ENCODE measurements at places on chromosomes 7 and 10.

GRCh38 chr7:6615723-6616555 is 529 bp downstream of the ZNF853 start:
- peak; percentile 6 for DNase-seq

DNA sequence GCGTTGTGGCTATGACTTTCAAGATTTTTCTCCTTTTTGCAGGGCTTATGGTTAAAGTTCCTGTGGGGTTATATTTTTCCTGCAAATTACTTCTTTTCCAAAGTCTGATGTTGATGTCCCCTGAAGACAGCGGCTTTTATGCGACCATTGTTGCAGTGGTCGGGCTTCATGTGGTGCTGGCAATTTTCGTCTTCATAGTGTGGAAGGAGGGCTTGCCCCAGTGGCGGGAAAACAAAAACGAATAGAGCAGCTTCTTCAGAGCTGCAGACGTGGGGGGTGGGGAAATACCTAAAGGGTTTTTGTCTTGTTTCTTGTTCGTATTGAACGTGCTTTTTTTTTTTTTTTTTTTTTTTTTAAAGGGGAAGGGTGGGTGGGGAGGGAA is 53.8 kb downstream of the MCMBP start:
- DNase-seq, result no peak

DNA sequence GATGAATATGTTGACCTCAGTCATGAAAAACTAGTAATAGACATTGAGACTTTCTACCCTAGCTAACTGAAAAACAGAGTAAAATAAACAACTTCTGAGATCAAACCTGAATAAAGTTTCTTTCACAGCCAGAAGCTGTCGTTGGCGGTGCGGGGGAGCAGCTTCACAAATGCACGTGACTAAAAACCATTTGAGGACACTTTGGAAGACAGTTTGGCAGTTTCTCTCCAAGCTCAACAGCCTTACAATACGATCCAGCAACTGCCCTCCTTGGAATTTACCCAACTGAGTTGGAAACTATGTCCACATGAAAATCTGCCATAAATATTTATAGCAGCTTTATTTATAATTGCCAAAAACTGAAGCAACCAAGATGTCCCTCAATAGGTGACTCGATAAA is 63.1 kb downstream of the CYTH3 start:
- no peak for DNase-seq

GRCh38 chr10:110013630-110014293 is 6.0 kb downstream of the ADD3 start:
- no peak for DNase-seq

GRCh38 chr7:132276976-132277725 is 299.1 kb downstream of the PLXNA4 start:
- DNase-seq, result no peak

DNA sequence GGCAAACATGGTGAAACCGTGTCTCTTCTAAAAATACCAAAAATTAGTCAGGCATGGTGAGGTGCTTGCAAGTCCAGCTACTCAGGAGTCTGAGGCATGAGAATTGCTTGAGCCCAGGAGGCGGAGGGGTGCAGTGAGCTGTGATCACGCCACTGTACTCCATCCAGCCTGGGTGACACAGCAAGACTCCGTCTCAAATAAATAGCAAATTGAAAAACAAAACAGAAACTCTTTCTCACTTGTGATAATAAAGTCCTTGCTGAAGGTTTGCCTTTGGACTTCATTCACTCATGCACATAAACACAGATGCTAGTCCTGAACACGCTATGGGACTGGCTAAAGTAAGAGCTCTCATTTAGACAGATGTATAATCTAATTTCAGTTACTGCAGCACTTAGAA is 37.6 kb downstream of the ANK3 start:
- DNase-seq, result no peak

DNA sequence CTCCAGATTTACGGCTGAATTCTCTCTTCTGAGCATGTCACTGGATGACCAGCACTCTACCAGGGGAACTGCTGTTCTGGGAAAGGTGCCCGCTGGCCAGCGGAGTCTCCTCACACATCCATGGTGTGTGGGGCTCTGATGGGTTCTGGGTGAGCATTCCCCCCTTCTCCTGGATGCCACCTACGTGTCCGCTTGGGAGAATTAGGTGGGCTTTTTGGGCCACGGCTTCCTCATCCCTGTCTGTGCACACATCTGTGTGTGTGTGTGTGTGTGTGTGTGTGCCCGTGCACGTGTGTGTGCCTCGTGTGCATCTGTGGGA is 163.0 kb downstream of the DNAJB6 start:
- DNase-seq, result no peak

DNA sequence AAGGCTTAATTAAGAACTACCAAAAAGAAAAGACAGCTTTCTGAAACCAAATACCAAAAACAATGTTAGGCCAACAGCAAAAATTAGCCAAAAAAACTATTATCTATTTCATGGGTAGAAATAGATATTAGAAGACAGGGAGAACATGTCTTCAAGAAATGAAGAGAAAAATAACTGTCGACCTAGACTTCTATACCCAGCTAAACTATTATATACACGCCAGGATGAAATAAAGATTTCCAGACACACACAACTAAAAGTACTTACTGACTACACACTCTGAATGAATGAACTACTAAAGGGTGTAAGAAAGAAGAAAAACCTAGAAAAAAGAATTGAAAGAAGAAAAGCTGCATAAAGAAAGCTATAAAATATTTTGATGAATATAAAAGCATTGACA is 11.5 kb upstream of the CDHR3 start:
- DNase-seq, result no peak

DNA sequence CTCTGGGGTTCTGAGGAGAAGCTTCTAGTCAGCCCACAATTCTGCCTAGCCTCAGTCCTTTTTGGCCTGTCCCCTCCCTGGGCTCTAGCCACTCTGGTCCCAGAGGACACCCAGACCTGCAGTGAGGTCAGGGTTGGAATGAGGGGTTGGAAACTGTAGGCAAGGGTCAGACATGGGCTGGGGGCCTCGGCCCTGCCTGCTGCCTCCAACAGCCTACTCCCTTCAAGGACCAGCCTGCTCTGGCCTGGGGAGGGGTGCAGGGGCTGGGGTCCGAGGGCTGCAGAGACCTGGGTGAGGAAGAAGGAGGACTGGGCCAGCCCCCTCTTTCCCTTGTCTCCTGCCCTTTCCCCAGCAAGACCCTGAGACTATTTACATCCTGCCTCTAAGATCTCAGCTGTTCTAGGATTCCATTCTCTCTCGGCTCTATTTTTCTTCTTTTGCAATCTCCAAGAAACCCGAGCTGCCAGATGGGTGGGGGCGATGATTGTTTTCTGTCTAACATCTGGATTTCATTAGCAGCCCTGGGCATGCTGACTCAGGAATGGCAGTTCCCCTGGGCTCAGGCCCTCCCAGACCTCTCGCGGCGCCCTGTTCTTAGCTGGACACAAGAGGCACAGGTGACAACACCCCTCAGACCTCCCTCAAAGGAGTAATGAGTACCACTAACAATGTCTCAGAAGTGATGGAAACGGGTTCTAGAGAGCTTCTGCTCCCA is 23.1 kb downstream of the ZCCHC24 start:
- DNase-seq, result no peak

GRCh38 chr7:144588559-144589051 is 185.1 kb upstream of the NOBOX start:
- DNase-seq, result no peak

GRCh38 chr10:36089790-36090440 is 447.8 kb upstream of the FZD8 start:
- DNase-seq, result no peak

GRCh38 chr10:96440361-96441292 is 73.1 kb downstream of the TLL2 start:
- no peak for DNase-seq

GRCh38 chr10:20228729-20229128 is 412.5 kb downstream of the PLXDC2 start:
- no peak for DNase-seq

GRCh38 chr7:149880638-149881311 is 7.0 kb downstream of the ATP6V0E2 start:
- peak; percentile 61 for DNase-seq
